ENCODE measurements at places on chromosomes 6 and 20. TPM values are rescaled to one million over a fixed set of nuclear protein-coding genes. Genes with fewer than 3 reads are reported as not detected.

- DNase-seq = no peak
These were observed 43.0 kb downstream of the CBFA2T2 start for GRCh38 chr20:33532753-33533459.

DNA sequence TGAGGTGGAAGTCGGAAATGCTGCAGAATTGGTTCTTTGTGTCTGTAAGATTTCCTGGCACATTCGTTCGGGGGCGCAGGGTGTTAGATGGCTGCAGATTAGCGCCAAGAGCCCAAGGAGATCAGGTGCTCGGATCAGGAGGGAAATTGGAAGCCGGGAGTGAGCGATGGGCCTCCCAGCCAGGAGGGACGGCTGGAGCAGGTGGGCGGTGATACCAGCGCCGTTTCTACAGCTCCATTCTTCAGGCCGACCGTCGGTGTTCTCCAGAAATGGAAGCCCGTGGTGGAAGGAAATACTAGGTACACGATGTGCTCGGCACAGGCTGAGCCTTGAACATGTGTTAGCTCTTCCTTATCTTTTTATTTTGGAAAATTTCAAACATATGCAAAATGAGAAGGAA lies 6.5 kb downstream of the SIRPA start:
- DNase-seq = no peak

GRCh38 chr6:159961528-159961927 lies 7.4 kb upstream of the IGF2R start:
- no peak for DNase-seq

DNA sequence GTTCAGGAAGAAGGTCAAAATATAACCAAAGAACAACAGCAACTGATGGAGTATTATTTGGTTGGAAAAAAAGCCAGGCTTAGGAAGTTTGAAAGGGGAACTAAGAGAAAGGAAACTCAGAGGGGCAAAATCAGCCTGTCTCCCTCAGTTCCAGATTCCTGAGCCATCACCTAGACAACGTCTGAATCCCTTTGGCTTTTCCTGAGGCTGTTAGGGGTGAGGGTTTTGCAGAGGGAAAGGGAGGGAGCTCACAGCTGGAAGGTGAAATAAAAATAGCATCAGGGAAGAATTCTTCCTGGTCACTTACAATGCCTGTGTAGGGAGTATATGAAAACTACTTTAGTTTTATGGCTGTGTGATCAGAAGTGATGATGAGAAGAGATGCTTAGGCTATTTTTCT lies 100.5 kb downstream of the SOBP start:
- no peak for DNase-seq

DNA sequence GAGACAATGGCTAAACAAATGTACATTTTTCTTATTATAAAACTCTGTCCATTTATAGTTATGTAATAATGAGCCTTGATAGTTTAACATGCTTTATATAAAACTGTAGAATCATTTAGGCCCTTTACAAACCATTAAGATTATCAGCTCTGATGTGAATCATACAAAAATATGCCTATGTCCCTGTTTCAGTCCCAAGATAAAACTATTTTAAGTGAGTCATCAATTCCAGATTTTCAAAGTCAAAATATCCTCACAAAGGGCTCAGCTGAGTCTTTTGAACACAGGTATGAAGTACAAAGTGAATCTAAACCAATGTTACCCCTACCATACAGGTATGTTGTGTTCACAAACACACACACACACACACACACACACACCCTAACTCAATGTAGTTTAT lies 88.0 kb downstream of the PTPRK start:
- DNase-seq = no peak

DNA sequence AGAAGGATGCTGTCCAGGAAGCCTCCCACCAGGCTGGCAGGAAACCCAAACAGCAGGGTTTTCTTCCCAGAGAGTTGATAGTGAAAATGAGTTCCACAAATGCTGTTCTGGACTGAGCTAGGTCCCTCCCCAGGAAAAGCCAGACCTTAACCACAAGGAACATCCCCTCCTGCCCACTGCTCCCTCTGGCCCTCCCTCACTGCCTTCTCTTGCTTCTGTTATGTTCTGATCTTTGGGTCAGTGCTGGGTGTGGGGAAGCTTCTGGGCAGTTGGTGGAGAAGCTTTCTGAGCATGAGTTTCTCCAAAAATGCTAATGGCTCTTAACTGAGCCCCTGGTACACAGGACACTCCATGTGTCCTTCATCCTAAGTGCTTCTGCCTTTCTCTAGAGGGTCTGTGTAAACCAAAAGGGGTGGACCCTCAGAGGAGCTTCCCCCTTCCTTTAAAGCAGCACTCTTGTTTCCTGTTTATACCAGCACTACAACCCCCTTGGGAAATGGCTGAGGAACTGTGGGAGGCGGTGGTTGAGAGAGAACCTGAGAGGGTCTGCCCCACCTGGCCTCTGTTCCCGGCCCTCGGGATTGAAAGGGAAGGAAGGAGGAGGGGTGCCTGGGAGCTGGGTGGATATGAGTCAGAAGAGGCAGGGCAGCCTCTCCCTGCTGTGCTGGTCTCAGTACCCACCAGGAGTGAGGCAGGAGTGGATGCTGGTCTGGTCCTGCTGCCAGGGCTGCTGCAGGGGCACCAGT lies 42.0 kb downstream of the CDS2 start:
- DNase-seq = no peak

The COL21A1 gene
- total RNA-seq = 2.1 TPM

The HAO1 gene
- total RNA-seq = not detected

The OARD1 gene
- 23.0 TPM for total RNA-seq

The NKX2-2 gene
- 0.81 TPM for total RNA-seq
